ENCODE measurements at places on chromosomes 4 and X.

- DNase-seq, result no peak
These were observed 141.7 kb upstream of the SCML1 start for GRCh38 chrX:17595456-17596035.

DNA sequence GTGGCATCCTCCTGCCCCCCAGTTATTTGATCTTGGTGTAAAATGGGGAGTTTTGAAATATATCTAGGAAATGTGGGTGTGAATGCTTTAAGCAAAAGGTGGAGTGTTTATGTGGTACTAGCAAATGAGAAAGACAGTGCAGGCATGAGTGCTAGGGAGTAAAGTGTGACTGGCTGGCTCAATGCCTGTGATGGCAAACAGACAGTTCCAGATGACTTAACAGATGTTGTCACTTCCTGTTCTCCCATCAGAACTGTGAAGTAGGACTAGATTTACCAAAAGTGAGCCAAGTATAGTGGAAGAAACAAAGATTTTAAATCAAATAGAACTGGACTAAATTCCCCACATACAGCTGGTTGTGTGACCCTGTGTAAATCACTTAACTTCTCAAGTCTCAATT, 8.4 kb upstream of the AMOT start:
- DNase-seq, result no peak

- DNase-seq, result no peak
These were observed 47.8 kb upstream of the DUSP21 start for GRCh38 chrX:44795945-44796450.

- DNase-seq, result no peak
These were observed 37.7 kb upstream of the MTNR1A start for GRCh38 chr4:186592966-186593586.

GRCh38 chrX:105167233-105167632, 53.3 kb downstream of the TEX13A start:
- no peak for DNase-seq

- DNase-seq, result no peak
These were observed 5.7 kb upstream of the ZNF330 start for GRCh38 chr4:141215030-141215429.

GRCh38 chrX:50100188-50100587, 100.6 kb downstream of the AKAP4 start:
- no peak for DNase-seq
